MG63 (cell line): ENCODE measurements at places on chromosomes 2 and 18.
A peak's percentile ranks its signal among the peaks of the same experiment; 100 is the strongest.

GRCh38 chr2:27587025-27587424, 4.2 kb downstream of the ZNF512 start:
- DNase-seq, result no peak

GRCh38 chr18:33022370-33022769, 249.5 kb upstream of the KLHL14 start:
- no peak for DNase-seq

GRCh38 chr2:19811186-19811585, 90.6 kb downstream of the TTC32 start:
- DNase-seq, result no peak

GRCh38 chr2:63743982-63744966, 97.4 kb upstream of the UGP2 start:
- DNase-seq, result no peak

DNA sequence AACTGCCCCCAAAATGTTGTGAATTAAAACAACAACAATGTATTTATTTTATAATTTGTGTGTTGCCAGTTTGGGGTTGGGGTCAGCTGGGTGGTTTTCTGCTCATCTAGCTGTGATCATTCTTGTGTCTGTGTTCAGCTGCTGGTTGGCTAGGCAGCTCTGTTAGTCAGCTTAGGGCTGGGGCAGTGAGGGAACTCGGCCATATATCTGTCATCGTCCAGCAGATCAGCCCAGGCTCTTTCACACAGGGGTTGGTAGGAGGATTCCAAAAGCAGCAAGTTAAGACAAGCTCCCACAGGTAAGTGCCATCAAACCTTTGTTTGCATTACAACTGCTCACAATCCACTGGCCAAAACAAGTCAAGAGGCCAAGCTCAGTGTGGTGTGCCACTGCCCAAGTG, 121.5 kb downstream of the LPIN1 start:
- DNase-seq, result peak; percentile 43

DNA sequence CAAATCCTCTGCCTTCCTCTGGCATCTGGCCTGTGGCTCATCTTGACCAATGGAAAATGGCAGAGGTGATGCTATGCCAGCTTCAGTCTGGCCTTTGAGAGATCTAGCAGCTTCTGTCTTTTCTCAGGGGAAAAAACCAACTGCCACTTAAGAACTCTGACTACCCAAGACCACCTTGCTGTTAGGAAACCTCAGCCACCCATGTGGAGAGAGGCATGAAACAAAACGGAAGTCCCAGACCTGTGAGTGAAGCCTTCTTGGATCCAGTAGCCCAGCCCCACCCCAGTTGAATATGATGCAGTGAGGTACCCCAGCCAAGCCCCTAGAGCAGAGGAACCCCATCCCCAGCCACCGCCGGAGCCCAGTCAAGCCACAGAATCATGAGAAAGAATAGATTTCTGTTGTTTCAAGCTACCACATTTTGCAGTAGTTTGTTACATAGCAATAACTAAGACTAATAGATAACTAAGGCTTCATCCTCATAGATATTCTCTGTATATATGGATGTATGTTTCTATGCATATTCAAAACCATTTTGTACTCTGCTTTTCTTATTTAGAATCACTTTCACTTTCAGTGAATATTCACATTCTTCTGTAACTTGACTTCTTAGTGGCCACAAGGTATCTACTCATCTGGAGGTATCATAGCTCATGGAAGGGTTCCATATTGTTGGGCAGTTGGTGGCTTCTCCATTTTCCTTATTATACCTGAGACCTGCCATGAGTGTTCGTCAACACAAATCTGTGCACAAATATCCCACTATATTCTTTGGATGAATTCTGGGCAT, 142.1 kb downstream of the FBXO15 start:
- DNase-seq, result no peak

DNA sequence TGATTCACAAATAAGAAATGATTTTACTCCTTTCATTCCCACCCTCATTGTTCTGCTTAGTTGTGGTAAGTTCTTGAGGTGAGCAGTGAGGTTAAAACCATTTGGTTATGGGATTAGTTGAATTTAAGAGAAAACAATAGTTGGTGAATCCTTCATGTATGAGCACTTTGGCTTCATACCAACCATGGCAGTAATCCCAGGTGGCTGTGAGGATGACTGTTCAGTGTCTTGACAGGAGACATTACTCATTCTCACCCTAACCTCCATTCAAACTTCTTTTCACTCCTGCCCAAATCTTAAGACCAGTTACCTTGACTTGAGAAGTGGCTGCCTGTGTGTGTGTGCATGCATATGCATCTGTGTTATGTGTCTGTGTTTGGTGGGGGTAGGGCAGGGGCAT, 143.1 kb downstream of the SETBP1 start:
- DNase-seq, result peak; percentile 68

GRCh38 chr18:7369006-7369405, 138.1 kb downstream of the LRRC30 start:
- DNase-seq, result no peak

GRCh38 chr2:44981714-44982108, 27.5 kb downstream of the SIX2 start:
- peak; percentile 51 for DNase-seq

GRCh38 chr2:68336192-68336591, 16.4 kb upstream of the CNRIP1 start:
- no peak for DNase-seq

DNA sequence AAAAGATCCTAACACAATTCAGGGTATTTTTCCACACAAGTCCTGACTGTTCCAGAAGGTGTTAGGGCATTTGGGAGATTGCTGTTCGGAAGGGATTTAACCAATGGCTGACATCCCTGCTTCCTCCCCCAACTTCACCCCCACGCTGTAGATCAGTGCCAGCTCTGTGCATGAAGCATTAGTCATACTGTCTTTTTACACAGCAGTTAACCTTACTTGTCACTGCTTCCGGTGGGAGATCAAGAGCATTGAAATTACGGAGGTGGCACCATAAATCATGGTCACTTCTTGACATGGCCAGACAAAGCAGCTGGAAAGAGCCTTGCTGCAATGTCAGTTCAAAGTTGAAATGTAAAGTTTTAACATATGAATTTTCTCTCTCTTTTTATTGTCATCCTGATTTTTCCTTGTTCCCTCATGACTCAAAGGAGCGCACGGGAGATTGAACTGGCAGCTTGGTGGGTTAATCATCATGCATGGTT, 70.2 kb downstream of the HRH4 start:
- peak; percentile 66 for DNase-seq

DNA sequence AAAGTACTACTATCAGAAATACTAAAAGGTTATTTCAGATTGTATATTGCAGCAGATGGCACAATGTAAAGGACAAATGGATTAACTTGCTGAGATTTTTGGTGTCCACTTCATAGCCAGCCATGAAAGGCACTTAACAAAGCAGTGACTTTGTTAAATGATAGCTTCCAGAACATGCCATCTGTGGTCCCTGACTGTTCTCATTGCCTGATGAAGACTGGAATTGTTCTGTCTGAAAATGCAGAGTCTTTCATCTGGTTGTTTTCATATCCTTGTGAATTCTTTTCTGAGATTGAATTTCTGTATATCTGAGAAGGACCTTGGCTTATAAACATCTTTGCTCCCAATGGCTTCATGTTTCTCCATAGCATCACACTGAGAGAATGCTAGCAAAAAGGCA, 44.4 kb upstream of the LRRTM1 start:
- DNase-seq, result no peak

GRCh38 chr2:45839508-45840251, 188.2 kb downstream of the PRKCE start:
- DNase-seq, result peak; percentile 80

- no peak for DNase-seq
These were observed 162.2 kb upstream of the PGAP1 start for GRCh38 chr2:197088694-197089093.

DNA sequence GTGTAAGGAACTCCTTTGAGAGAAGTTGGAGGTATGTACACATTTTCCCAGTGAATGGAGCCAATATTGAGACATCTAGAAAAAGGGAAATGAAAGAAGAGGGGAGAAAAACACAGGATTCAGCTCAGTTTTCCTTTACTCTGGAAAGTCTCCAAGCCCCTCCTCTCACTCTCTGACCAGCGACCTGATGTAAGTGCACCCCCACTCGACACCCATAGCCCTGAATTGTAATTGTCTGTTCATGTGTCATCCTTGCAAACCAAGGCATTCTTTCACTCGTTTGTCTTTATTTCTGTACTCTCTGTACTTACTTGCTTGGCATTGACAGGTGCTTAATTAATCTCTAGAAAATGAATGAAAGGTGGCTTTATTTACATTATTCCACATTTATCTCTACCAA, 55.7 kb upstream of the CTAGE1 start:
- DNase-seq, result no peak

- DNase-seq, result peak; percentile 1
These were observed 91.7 kb downstream of the DTNA start for GRCh38 chr18:34801774-34802173.

- DNase-seq, result no peak
These were observed 302.8 kb downstream of the PTGR3 start for GRCh38 chr18:74906184-74906583.

DNA sequence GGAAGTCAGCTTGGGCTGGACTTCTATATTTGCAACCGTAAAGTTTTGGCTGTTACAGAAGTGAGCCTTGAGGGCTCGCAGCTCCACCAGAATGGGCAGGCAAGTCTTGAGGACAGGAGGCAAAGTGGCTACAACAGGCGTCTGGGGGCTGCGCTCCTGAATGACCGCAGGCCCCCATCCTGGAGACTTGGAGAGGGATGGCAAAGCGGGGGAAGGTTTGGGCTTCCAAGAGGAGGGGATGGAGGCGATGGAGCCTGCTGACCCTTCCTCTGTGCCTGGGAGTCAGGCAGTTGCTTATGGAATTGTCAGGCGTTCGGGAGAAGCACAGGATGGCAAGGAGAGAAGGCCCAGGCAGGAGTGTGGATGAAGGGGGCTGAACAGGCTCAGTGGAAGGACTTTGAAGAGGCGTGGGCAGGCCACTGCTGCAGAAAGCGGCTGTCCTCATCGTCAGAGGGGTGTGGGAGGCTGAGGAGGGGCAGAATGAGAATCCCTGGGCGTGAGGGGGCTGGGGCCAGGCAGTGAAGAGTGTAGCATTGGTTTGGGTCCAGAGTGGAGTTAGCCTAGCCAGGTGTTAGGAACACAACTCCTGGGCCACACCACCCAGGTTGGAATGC, 72.3 kb downstream of the INHBB start:
- no peak for DNase-seq
